ENCODE measurements at places on chromosomes 6 and 20. TPM values are rescaled to one million over a fixed set of nuclear protein-coding genes. Genes with fewer than 3 reads are reported as not detected.

EPHA7 gene
- total RNA-seq = 0.95 TPM

TRIM38 gene
- total RNA-seq = 6.1 TPM

CD40 gene
- 14.4 TPM for total RNA-seq

APOM gene
- 4.0 TPM for total RNA-seq

IL20RA gene
- 19.3 TPM for total RNA-seq

L3MBTL3 gene
- 12.2 TPM for total RNA-seq

KIFC1 gene
- total RNA-seq = 0.60 TPM

SLC35D3 gene
- not detected for total RNA-seq

GSTA2 gene
- total RNA-seq = 0.84 TPM

NEDD9 gene
- total RNA-seq = 5.0 TPM

CRIP3 gene
- total RNA-seq = 2.0 TPM

IL17F gene
- total RNA-seq = not detected

MACROD2 gene
- total RNA-seq = 10.9 TPM

SLC17A2 gene
- not detected for total RNA-seq

XRN2 gene
- total RNA-seq = 48.3 TPM

ETV7 gene
- 1.7 TPM for total RNA-seq
